Cortex of kidney (tissue), 1 donor: ENCODE measurements at places on chromosomes 3 and 15.

DNA sequence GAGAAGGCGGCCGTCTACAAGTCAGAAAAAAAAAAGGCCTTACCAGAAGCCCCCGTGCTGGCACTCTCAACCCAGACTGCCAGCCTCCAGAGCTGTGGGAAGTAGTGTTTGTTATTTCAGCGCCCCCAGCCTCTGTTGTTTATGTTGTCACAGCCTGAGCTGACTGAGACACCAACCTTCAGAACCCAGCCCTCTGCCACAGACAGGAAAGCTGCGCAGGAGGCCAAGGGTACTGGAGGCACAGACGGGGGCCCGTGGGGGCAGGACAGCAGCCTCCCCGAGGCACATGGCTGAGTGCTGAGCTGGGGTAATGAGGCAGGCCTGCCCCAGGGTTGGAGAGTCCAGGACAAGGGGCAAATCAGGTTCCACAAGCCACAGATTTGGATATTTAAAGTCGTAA, 33.7 kb downstream of the HCN4 start:
- no peak for DNase-seq

GRCh38 chr3:43102773-43103480, 3.0 kb downstream of the POMGNT2 start:
- no peak for DNase-seq

GRCh38 chr3:171231361-171231760, 204.8 kb upstream of the SLC2A2 start:
- no peak for DNase-seq

DNA sequence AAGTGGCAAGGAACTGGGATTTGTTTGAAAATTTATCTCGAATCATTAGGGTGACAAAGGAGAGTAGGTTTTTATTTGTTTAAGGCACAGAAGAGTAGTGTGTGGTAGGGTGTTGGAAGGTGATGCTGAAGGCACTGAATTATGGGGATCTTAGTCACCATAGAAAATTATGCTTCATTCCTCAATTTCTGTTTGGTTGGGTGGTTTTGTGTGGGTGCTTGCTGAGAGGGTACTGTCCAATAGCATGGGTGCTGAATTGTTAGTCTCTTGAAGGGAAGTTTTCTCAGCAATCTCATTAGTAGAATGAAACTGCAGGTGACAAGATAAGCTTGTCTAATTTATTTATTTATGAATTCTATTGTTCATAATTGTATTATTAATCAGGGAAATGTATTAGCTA, 610.9 kb downstream of the AGBL1 start:
- no peak for DNase-seq

DNA sequence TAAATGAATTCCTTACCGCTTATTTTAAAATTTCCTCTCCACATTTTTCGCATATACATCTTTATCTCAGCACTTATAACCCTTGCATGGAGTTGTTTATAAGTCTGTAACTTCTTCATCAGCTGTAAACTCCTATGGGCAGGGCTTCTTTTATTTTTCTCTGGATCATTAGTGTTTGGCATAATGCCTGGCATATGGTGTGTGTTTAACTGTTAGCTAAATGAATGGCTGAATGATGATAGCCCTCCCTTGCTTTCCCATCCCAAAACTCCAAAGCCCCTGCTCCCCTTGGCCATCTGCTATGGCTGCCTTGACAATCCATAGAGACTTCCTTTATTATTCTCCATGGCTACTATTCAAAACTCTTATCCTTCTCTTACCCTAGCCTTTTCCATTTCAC, 48.1 kb upstream of the SEMA6D start:
- DNase-seq = no peak

DNA sequence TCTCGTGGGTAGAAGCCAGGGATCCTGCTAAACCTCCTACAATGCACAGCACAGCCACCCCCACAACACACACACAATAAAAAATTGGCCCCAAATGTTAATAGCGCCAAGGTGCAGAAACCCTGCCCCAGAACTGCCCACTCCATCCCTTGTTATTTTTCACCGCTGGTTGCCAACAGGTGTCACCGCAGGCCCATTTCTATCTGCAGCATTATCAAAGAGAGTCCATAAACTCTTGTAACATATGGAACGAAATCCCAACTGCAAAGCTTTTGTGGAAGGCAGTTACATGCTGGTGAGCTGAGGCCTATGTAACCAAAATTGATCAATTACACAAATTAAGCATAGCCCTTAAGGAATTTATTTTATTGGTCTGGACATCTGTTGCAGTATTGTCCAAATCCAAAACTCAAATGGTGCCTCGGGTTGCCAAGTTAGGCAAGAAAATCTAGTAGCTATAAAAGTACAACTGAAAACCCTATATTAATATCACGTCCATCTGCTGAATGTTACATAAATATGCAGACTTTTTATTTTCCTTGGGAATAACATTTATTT, 66.2 kb downstream of the SAMMSON start:
- no peak for DNase-seq

- no peak for DNase-seq
Observed at GRCh38 chr3:102026656-102027055, 177.3 kb downstream of the NFKBIZ start.
